ENCODE measurements at places on chromosomes 16 and 17.

GRCh38 chr17:44864831-44865230 lies 17.1 kb downstream of the HIGD1B start:
- DNase-seq: no peak

DNA sequence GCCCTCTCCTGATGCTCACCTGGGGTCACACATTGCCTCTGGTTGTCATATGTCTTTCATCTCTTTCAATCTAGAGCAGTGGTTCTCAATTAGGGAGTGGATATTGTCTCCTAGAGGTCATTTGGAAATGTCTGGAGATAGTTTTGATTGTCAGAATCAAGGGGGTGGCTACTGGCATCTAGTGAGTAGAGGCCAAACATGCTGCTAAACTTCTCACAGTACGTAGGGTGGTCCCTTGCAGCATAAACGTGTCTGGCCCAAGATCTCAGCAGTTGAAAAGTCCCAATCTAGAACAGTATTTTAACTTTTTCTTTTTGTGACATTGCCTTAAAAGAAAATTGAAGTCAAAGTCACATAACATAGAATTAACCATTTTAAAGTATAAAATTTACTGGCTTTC lies 30.5 kb upstream of the SLC5A10 start:
- DNase-seq: no peak

- no peak for DNase-seq
These were observed 85.0 kb upstream of the DNAJA2 start for GRCh38 chr16:47058295-47059086.

DNA sequence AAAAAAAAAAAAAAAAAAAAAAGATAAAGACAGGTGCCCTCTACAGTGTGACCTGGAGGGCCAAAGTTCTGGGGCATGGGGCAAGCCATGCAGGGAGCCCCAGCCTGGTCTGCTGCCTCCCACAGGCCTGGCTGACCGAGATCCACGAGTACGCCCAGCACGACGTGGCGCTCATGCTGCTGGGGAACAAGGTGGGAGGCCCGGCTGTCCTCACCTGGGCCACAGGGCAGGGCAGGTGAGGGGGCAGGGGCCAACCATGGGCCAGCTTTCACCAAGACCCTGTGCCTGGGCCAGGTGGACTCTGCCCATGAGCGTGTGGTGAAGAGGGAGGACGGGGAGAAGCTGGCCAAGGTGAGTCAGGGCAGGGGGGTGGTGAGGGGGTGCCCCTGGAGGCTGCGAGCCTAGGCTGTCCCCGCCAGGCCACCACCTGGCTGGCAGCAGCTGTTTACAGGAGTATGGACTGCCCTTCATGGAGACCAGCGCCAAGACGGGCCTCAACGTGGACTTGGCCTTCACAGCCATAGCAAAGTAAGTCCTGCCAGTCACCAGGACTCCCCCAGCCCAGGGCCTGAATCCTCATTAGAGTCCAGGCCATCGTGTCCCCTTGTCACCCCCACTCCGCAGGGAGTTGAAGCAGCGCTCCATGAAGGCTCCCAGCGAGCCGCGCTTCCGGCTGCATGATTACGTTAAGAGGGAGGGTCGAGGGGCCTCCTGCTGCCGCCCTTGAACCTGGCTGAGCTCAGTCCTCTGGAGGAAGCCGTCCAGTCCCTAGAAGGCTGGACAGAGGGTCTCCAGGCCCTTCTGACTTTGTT lies 2.7 kb upstream of the TRAF7 start:
- DNase-seq: no peak

DNA sequence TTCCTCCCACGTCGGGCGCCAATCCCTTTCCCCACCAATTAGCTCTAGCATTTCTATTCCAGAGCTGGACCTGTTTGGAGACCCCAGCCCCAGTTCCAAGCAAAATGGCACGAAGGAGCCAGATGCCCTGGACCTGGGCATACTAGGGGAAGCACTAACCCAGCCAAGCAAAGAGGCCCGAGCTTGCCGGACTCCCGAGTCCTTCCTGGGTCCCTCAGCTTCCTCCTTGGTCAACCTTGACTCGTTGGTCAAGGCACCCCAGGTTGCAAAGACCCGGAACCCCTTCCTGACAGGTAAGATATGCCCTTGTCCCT lies 5.6 kb upstream of the SPATA20 start:
- DNase-seq: no peak

- DNase-seq: no peak
These were observed 87.5 kb upstream of the SDK2 start for GRCh38 chr17:73731733-73732132.

- no peak for DNase-seq
These were observed 241.6 kb downstream of the CNTNAP4 start for GRCh38 chr16:76518781-76519180.

- DNase-seq: no peak
These were observed 34.1 kb downstream of the TK2 start for GRCh38 chr16:66515596-66516508.

DNA sequence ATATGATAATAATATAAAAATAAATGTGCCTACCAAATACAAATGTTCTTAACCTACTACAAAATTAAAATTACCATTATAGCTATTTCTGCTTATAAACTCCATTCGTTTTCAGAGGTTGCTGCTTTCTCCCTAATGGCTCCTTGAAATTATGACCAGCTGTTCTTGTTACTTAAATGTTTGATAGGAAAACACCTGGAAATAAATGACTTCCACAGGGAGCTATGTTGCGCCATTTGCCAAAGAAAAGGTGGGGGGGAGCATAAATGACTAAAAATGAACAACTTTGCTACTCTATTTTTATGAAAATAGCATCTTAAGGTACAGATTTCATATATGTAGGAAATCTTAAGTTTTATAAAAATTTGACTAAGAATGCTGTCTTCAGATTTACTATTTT lies 157.5 kb upstream of the MON1B start:
- DNase-seq: no peak

DNA sequence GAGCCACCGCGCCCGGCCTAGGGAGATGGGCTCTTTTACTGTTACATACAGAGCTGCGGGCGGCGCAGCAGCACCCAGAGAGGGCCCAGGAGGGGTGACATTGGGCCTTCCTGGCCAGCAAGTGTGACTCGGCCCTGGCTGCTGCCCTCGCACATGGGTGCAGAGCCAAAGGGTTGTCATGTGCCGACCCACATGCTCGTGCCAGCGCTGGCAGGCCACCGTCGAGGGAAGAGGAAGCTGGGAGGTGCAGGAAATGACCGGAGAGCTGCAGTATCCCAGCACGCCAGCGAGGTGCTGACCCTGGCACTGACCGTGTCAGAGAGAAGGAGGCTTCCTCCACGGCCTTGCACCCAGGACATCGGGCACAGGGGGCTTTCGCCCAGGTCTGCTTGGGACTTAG lies 8.0 kb downstream of the ENDOV start:
- no peak for DNase-seq

DNA sequence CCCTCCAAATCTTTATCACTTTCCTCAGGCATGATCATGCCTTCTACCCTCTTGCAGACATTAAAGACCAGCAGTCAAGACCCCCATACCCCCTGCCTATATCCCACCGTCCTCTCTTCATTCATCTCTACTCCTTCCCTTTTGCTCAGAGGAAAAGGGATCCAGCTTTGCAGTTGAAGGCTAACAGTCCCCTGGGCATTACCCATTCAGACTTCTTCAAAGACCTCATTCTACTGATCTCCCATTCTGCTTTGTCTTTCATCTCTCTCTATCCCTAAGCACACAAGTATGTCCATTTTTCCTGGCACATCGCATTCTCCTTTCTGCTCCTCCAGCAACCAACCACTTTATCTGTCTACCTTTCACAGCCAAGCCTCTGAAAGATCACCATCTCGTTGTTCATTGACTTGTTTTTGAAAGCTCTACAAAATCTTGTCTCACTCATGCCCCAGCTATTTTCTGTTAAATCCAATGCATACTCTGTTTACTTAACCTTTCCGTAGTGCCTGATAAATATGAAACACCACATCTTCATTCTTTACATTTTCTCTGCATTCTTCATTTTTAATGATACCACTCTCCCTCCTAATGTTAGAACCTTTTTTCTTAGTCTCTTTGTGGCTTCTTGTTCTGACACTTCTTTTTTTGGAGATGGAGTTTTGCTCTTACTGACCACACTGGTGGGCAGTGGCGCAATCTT lies 14.1 kb upstream of the LCMT1 start:
- DNase-seq: no peak

DNA sequence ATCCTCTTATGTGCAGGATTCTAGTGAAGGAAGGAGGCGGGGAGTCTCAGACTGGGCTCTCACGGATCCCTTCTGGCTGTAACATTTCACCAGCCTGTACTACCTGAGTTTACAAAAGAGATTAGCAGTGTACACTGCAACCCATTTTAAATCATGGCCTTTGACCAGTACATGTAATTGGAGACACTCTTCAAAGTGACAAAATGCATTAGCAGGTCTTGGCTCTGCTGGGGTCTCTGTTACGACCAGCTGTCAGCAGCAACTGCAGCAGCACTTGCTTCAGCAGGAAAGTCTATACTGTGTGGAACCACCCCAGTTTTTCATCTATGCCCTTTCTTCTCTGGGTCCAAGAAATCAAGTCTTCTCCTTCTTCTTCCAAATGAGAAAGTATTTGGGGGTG lies 322.8 kb upstream of the ASIC2 start:
- DNase-seq: no peak

DNA sequence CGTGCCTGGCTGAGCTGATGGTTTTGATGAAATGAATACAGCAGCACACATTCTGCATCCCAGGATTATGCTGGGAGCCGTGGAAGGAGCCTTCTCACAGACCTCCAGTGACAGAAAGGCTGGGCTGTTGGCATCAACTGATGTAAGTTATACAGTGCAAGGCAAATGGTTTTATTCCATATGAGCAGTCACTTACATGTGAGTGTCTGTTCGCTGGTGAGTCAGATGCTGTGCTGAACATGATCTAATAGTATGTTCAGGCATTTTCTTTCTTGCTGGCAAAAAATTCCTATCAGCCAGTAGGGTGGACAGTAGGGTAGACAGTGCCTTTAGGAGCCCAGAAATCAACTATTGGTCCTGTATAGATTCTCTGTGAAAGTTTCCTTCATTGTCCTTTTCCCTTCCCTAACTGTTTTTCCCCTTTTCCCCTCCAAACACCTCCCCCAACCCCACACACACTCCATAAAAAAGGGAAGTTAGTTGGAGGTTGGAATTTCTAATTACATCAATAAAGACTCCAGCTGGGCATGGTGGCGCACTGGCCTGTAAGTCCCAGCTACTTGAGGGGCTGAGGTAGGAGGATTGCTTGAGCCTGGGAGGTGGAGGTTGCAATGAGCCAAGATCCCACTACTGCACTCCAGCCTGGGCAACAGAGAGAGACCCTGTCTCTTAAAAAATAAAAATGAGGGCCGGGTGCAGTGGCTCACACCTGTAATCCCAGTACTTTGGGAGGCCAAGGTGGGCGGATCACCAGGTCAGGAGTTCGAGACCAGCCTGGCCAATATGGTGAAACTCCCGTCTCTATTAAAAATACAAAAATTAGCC lies 36.2 kb downstream of the LDHD start:
- DNase-seq: no peak

DNA sequence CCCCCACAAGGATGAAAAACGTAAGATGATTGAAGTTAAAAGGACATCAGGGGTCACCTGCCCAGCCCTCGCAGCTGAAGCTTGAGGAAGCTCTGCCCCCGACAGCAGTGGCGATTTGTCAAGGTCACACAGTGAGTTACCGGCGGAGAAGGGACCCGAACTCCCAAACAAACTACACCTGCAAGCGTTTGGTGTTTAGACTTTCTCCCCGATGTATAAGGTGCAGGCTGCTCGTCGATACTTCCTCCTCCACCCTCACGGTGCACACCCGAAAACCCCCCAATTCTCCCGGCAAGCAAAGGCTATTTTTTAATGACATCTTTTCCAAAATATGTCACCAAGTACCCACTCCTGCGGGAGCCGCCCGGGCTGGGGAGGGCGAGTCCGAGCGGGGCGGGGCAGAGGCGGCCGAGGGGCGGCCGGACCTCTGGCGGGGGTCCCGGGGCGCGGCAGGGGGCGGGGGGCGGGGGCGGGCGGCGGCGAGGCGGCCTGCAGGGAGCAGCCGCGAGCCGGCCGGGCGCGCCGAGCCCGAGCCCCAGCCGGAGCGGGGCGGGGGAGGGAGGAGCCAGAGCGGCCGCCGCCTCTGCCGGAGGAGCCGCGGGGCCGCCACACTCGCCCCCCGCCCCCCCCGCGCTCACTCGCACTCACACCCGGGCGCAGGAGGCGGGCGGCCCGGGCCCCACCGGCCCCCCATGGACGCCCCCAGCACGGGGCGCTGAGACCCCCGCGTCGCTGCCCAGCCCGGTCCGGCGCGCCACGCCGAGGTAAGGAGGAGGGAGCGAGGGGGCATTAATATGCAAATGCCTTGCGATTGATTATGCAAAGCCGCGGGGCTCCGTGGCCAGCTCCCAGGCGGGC lies at the start of gene THRA:
Gene THRA, plus strand, starts transcription at position 637 of the 858 bp plus-strand sequence. CDS start 11,524 bp downstream, outside the sequence.
- DNase-seq: no peak

DNA sequence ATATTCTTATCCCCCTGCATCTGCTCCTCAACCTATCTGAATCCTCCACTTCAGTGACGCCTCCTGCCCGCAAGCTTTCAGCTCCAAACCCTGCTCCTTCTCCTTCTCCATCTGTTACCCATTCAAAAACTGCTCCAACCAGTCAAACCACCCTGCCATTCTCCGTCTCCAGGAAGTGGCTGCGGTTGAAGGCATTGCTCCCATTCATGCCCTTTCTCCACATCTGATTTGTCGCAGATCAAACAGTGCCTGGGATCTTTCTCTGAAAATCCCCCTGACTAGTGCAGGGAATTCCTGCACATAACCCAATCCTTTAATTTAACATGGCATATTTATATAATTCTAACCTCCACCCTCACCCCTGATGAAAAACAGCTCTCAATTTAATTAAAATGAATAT lies 56.3 kb downstream of the SLFN5 start:
- DNase-seq: no peak

- no peak for DNase-seq
These were observed 8.0 kb downstream of the PRSS27 start for GRCh38 chr16:2712063-2712441.

Measured in skin of body (tissue), 3 donors.